A549 treated with GW870086 at 1 μM for 4 hours (cell line): ENCODE measurements at places on chromosomes 2 and 18. TPM values are rescaled to one million over a fixed set of nuclear protein-coding genes. Genes with fewer than 3 reads are reported as not detected.

The SERPINB11 gene
- 0.13 to 0.17 TPM (median 0.15 TPM) in 3 of 5 replicates, not detected in the others for total RNA-seq

The LRPPRC gene
- 82.3 to 114 TPM (median 96.5 TPM) in 5 replicates for total RNA-seq

The CFAP221 gene
- 0.09 to 0.38 TPM (median 0.26 TPM) in 4 of 5 replicates, not detected in the other for total RNA-seq

The HOXD3 gene
- total RNA-seq, result 0.07 to 0.20 TPM (median 0.13 TPM) in 4 of 5 replicates, not detected in the other

The MEP1B gene
- total RNA-seq, result 0.05 TPM in 1 of 5 replicates, not detected in the others

The EHD3 gene
- 7.0 to 8.3 TPM (median 7.7 TPM) in 5 replicates for total RNA-seq

The ARHGEF33 gene
- 0.02 TPM in 1 of 5 replicates, not detected in the others for total RNA-seq

The DNER gene
- 7.5 to 11.5 TPM (median 9.1 TPM) in 5 replicates for total RNA-seq

The LIPG gene
- total RNA-seq, result 0.19 to 0.34 TPM (median 0.27 TPM) in 5 replicates

The SALL3 gene
- not detected in 5 replicates for total RNA-seq

The ANO7 gene
- total RNA-seq, result 1.5 to 2.3 TPM (median 1.7 TPM) in 5 replicates

The LYG2 gene
- not detected in 5 replicates for total RNA-seq

The CPLX4 gene
- total RNA-seq, result not detected in 5 replicates

The KHK gene
- total RNA-seq, result 7.8 to 11.8 TPM (median 9.5 TPM) in 5 replicates

The SCYGR4 gene
- not detected in 5 replicates for total RNA-seq

The CNRIP1 gene
- total RNA-seq, result 1.7 to 2.2 TPM (median 1.9 TPM) in 5 replicates

The TMEM178A gene
- 0.15 to 0.29 TPM (median 0.28 TPM) in 3 of 5 replicates, not detected in the others for total RNA-seq
